Mesothelial cell of epicardium (in vitro differentiated cells): ENCODE measurements at places on chromosomes 5 and 9. TPM values are rescaled to one million over a fixed set of nuclear protein-coding genes. Genes with fewer than 3 reads are reported as not detected.

The KIF4B gene
- 0.07 to 0.11 TPM in 2 of 3 replicates, not detected in the other for total RNA-seq

The PCDHA6 gene
- 14.5 to 15.7 TPM (median 15.2 TPM) in 3 replicates for total RNA-seq

The SEMA6A gene
- total RNA-seq: 129 to 138 TPM (median 132 TPM) in 3 replicates

The CORO2A gene
- 5.9 to 6.3 TPM (median 5.9 TPM) in 3 replicates for total RNA-seq

The SLC28A3 gene
- 0.72 to 0.89 TPM (median 0.84 TPM) in 3 replicates for total RNA-seq

The UBE2QL1 gene
- total RNA-seq: 3.9 to 4.4 TPM (median 4.2 TPM) in 3 replicates

The KCNMB1 gene
- 0.20 to 0.27 TPM (median 0.22 TPM) in 3 replicates for total RNA-seq

The MEIKIN gene
- total RNA-seq: not detected in 3 replicates

The NUTM2F gene
- 0.27 to 0.38 TPM (median 0.31 TPM) in 3 replicates for total RNA-seq
